DND-41 (cell line): ENCODE measurements at places on chromosomes 11 and 22.

GRCh38 chr11:44659641-44660040 lies 67.1 kb upstream of the TSPAN18 start:
- no peak for DNase-seq

- no peak for DNase-seq
Measured at GRCh38 chr11:79219186-79220045, 221.4 kb downstream of the TENM4 start.

DNA sequence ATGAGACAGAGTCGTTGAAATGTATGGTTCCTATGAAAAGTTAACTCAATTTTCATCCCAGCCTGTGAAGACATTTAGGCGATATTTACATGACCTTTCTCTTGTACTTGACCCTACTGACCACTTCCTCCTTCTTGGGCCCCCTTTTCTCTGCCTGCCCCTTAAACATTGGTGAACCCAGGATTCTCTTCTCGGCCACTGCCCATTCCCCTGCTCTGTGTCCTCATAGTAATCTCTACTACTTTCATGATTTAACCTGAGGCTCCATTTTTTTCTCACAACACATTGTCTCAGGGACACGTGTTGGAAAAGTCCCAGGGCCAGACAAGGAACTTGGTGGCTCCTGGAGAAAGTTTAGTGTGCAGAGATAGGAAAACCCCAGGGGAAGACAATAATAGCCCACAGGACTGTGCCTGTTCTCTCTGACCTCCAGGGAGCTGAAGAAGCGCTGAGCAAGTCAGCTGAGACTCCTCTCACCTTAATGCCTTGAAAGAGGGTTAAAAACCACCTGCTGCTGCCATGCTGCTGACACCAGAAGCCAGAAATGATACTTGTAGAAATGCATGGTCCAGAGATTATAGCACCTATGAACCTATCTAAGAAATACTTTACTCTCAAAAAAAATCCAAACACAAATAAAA lies 42.5 kb upstream of the SPATA19 start:
- DNase-seq = no peak

DNA sequence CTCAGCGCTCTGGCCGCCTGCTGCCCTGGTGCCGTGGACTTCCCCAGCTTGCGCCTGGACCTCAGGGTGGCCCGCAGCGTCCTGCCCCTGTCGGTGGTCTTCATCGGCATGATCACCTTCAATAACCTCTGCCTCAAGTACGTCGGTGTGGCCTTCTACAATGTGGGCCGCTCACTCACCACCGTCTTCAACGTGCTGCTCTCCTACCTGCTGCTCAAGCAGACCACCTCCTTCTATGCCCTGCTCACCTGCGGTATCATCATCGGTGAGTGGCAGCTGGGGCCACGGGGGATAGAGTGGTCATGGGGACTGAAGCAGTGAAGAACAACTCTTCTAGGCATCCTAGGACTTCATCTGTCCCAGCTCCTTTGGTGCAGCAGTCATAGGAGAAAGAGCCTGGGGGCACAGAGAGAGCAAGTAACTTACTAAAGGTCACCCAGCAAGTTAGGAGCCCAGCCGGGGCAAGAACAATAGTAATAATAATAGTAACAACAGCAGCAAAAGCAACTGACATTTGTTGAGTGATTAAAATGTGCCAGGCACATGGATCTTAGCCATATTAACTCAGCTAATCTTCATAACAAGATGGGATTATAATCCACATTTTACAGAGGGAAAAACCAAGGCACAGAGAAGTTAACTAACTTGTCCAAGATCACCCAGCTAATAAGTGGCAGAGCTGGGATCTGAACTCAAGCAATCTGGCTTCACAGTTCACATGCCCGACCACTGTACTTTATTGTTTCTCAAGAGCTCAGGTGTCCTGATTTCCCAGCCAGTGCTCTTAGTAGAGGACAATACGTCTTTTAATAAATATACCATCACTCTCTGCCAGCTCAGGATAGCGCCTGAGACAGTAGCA lies 1.4 kb downstream of the SLC35C1 start:
- no peak for DNase-seq

- no peak for DNase-seq
Measured at GRCh38 chr11:95674657-95675358, 114.8 kb downstream of the FAM76B start.

DNA sequence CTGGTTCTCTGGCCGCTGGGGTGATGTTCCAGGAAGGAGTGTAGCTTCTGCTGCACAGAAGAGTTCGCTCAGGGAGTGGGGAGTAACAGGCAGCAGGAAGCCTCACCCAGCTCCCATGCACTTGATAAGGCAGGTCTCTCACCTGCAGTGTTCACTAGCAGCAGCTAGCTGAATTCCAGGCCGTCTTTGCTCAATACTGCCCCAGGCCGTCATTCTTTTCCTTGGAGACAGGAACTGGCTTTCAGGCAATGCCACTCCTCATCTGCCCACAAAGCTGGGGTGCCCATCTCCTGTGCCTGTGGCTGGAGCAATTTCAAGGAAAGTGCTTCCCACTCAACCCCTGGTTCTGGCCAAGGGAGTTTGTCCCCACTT lies 66.1 kb downstream of the ARHGAP42 start:
- no peak for DNase-seq

GRCh38 chr22:48885919-48886305 lies 941.8 kb downstream of the BRD1 start:
- no peak for DNase-seq

DNA sequence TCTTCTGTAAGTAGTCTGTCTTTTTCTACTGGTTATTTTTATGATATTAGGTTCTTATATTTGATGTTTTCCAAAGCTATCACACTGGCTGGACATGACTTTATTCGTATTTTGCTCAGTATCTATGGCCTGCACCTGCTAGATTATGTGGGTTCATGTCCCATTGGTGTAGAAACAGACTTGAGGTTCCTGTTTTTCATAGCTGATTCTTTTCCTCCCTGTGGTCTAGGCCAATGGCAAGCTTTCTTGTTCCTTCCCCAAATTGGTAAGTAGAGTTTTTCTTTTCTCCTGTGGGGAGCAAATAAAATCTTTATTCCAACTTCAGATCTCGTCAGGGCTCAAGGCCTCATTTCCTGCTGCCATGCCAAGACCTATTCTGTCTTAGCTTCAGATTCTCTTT lies 30.2 kb upstream of the SWAP70 start:
- no peak for DNase-seq

- DNase-seq = no peak
Measured at GRCh38 chr11:72231396-72232259, 7.1 kb downstream of the INPPL1 start.

DNA sequence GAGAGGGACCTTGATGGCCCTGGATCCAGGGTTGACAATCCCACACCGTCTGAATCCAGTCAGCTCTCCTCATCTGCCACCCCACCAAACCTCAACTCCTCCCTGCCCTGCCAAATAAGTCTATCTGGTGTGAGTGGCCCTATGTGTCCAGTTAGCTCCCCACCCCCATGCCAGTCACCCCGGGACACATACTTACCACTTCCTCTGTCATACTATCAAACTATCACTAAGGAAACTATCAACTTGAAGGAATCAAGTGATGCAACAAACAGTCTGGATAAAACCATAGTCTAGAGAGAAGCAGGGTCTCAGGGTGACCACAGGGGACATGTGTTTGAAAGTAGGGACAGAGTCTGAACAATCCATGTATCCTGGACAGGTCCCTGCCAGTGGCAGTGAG lies 13.2 kb upstream of the CSF2RB start:
- DNase-seq = no peak

DNA sequence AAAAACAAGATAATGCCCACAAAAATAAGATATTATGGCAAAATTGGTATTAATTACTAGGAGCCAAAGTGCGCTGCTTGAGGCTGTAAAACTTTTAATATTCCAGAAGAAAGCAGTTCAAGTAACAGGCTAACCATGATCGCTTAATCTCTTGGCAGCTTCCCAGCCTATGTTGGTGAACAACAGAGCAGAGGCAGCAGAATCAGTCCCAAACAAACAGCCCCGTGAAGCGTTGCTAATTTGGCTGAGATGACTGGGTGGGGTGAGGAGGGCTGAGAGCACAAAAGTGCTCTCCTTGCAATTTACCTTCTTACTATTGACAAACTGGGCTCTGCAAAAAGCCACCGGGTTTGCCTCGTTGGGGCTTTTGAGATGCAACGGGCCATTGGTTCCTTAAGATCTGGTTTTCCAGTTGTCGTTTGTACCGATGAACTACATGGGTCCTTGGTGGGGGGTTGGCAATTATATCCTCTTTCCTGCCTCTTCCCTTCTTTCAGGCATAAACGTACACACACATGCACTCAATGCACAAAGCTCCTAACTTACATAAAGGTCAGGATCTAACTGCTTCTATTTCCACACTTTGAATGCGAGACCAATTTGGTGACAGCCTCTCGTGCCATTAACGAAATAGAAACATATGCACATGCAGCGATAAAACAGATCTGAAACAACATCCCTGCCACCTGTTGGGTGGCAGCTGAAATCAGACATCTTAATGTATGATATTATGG lies 407.6 kb upstream of the CADM1 start:
- no peak for DNase-seq

DNA sequence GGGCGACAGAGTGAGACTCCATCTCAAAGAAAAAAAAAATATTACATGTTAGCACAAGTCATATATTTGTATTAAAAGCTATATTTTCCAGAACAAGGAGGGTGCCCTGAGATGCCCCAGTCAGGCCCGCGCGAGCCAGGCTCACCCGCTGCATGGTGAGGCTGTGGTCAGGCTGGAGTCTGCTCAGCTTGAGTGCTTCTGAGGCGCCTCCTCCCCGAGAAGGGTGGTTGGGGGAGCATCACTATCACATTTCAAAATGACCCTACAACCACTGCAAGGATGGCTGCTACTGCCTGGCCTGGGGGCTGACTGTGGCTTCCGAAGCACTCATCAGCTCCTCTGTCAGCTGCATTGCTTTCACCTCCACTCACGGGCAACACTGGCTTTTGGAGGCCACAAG lies 77.1 kb downstream of the SCUBE1 start:
- no peak for DNase-seq

- peak; percentile 58 for DNase-seq
Measured at GRCh38 chr22:29625090-29625825, 21.8 kb downstream of the NF2 start.

- DNase-seq = no peak
Measured at GRCh38 chr22:29758068-29758622, 8.7 kb downstream of the ZMAT5 start.

- DNase-seq = no peak
Measured at GRCh38 chr11:129377739-129378138, 2.1 kb downstream of the BARX2 start.

- no peak for DNase-seq
Measured at GRCh38 chr11:35290876-35291275, 128.5 kb downstream of the SLC1A2 start.

DNA sequence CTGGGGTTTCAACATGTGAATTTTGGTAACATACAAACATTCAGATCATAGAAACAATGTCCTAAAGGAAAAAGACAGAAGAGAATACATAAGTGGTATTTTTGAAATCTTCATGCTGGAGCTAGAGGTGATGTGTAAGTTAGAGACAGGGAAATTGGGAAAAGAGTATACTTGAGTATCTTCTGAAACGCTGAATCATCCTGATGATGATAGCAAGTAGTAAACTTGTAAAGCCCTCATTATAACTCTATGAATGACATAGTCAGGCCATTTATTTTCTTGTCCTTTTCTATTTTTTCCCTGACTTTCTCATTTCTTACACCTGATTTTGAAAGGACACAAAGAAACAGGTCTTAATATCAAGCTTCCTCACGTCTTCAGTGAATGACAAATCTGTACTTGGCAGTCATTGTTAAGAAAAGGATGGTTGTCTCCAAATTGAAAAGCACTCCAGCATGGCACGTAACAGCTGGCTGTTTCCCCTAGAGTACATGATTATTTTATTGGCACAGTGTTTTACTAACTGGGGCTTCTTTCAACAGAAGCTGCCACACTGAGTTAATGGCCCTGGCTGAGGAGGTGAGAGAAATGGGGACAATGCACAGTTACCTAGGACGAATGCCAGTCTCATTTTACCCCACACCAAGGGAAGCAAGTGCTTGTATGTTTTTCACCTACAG lies 140.7 kb upstream of the CTSC start:
- no peak for DNase-seq

DNA sequence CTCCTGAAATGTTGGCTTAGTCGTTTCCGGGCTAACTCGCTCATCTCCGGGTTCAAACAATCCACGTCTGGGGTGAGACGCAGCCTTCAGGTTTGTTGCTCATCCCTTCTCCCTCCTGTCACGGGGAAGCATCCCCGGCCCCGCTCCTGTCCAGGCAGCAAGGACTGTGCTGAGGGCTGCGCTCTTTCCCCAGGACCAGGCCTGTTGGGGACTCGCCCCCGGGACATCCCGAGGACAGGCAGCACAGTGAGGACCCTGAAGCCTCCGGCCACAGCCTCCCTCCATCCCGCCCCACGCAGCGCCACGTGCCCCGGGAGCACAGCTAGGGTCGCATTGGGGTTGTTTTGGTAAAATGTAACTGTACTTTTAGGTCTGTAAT lies 252.0 kb downstream of the BRD1 start:
- no peak for DNase-seq

- DNase-seq = peak; percentile 24
Measured at GRCh38 chr11:73252577-73253191, 19.5 kb upstream of the P2RY6 start.

- DNase-seq = no peak
Measured at GRCh38 chr11:121152764-121153163, 51.7 kb downstream of the TECTA start.

- no peak for DNase-seq
Measured at GRCh38 chr11:109371444-109372176, 50.4 kb upstream of the C11orf87 start.

DNA sequence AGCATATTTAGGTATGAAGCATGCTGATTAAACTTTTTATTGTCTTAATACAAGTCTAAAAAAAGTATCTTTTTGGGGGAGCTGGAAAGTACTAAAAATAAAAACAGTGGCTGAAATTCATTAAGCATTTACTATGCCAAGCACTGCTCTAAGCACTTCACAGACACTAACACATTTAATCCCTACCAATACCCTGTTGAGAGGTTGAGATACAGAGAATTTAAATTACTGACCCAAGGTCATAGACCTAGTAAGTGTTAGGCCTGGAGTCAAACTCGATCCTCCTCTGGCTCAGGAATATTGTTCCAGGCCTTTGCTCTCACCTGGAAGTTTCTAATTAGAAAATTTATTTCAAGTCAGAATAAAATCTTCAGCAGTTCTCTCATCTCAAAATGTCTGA lies 18.6 kb downstream of the BDNF start:
- no peak for DNase-seq

DNA sequence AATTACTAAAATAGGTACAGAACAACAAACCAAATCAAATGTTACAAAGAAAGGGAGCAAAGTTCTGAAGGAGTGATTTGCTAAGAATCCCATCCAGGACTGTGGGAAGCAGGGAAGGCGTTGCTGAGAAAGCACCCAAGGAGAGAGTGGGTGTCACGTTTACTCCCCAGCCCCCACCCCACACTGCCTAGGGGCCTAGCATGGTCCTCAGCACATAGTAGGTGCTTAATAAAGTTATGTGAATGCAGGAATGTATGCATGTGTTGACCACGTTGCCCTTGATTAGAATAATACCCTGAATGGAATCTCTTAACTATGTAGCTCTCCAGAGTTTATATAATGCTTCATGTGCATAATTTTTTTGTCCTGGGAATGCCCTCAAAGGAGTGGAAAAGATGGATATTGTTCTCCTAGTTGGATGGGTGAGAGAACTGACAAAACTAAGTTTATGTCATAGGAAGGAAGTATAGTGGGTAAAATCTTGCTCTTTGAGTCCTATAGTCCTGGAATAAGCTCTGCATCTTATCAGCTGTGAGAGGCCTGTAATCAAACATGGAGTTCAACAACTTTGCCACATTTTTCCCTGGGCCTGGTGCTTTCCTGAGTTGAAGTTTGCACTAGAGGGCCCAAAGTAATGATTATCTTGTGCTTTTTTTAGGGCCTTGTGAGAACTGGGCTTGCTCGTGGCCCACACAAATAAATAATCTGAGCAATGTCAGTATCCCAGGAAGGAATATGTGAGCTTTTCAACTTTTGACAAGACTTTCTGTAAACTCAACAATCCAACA lies 53.8 kb upstream of the LMO2 start:
- DNase-seq = no peak
